NCI-H2227 treated with DMSO at 0.1 percent for 48 hours (cell line): ENCODE measurements at places on chromosomes 3 and 15.

DNA sequence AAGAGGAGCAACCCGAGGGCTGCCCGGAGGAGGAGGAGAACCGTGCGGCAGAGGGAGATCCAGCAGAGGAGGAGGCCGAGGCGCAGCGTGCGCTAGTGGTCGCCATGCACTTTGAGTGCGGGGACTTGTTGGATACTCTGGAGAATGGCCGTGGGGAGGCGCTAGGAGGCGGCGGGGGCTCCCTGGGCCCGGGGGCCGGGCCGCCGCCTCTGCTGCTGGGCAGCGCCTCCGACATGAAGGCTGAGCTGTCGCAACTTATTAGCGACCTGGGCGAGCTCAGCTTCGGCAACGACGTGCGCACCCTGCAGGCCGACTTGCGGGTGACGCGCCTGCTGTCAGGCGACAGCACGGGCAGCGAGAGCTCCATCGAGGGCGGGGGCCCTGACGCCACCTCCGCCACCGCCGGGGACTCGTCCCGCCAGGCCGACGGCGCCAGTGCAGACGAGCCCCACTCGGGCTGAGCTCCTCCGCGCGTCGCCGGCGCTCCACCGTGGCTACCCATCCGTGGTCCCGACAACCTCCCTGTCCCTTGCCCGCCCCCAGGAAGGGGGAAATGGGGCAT lies 2.0 kb downstream of the FAM43A start:
- peak; percentile 72 for DNase-seq

- peak; percentile 29 for DNase-seq
Measured at GRCh38 chr3:182713743-182714517, 79.4 kb upstream of the ATP11B start.

DNA sequence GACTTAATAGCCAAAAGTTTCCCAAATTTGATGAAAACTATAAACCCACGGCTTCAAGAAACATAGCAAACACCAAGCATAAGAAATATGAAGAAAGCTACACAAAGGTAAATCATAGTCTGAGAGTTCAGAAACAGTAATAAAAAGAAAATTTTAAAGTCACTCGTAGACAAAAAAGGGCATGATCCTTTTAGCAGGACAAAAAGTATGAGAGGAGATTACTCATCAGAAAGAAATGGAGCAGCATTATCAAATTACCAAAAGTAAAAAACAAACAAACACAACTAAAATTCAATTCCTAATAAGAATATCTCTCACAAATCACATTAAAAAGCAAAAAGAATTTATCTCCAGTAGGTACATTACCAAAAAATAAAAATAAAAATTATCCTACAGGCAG lies 279.4 kb upstream of the UBE2E2 start:
- DNase-seq: no peak

DNA sequence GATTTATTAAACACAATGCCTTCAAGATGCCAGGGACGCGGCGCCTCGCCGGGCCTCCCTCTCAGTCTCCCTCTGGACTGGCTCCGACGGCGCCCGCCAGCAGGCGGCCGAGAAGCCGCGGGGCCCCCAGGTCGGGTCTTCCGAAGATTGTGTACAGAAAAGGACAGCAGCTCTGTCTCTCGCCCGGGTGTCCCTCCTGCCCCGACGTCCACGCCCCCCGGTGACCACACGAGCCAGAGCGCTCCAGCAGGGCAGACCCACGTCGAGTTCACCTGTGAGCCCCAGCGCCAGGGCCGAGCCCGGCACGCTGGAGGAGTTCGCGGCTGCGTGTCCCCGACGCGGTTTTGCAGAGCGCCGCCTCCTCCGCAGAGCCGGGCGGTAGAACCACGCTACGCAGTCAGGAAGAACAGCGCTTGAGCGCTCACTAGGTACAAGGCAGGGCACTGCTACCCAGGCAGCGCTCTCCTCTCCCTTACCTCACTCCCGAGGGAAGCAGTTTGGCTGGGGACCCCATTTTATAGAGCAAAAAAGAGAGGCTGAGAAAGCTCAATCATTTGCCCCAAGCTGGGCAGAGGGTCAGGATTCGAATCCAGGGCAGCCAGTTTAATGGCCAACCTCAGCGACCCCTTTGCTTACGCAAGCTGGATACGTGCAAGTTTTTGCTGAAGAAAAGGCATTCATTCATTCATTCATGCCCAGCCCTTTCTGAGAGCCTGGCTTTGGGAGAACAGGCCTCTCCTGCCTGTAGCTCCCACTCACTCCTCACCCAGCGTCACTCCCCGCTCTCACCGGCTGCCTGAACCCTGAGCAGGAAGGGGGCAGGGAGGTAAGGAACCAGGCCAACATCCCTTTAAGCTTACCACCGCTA lies 3.0 kb upstream of the TLE3 start:
- no peak for DNase-seq
